ENCODE measurements at places on chromosomes 16 and 17. TPM values are rescaled to one million over a fixed set of nuclear protein-coding genes. Genes with fewer than 3 reads are reported as not detected.

- H3K4me3 ChIP-seq, result no peak overlapping the region
- no peaks in the 10 kb centered on the region for H3K27me3 ChIP-seq
- H3K36me3 ChIP-seq, result no peaks in the 10 kb centered on the region
- H3K27ac ChIP-seq, result no peak overlapping the region
Measured at GRCh38 chr17:537133-537532, 177.5 kb downstream of the VPS53 start.

DNA sequence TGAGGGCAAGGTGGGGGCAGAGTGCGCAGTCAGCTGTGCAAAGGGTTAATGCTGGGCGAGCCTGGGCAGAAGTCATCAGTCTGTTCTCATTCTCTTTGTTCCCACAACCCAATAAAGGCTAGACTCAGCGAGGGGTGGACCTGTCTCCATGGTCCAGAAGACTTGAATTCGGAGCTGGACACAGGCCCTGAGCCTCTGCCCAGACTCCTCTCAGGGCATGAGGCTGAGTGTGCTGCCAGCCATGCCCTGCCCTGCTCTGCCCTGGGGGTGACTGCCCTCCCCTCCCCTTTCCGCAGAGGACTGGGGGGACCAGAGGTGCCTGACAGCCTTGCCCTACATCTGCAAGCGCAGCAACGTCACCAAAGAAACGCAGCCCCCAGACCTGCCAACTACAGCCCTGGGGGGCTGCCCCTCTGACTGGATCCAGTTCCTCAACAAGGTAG lies 54.5 kb downstream of the MRC2 start:
- no peak overlapping the region for H3K4me3 ChIP-seq
- H3K27me3 ChIP-seq, result no peaks in the 10 kb centered on the region
- no peaks in the 10 kb centered on the region for H3K36me3 ChIP-seq

DNA sequence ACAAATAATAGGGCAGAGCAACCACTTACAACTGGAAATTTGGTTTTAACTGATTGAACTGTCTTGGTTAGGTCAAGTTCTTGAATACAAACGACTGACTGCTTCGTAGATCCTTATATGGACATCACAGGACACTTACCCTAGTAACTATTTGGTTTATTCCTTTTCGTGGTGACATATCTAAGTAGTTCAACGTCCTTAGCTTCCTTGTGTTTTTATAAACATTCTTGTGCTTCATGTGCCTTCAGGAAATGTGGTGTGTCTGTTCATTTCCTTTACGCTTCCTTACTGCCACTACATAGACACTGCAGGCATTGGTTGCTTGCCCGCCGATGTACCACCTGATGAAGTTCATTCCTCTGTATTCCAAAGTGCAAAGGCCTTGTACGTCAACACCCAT lies 59.3 kb downstream of the USP10 start:
- no peak for DNase-seq
- no peak overlapping the region for H3K27ac ChIP-seq
- H3K4me3 ChIP-seq, result no peak overlapping the region
- H3K27me3 ChIP-seq, result no peaks in the 10 kb centered on the region

DNA sequence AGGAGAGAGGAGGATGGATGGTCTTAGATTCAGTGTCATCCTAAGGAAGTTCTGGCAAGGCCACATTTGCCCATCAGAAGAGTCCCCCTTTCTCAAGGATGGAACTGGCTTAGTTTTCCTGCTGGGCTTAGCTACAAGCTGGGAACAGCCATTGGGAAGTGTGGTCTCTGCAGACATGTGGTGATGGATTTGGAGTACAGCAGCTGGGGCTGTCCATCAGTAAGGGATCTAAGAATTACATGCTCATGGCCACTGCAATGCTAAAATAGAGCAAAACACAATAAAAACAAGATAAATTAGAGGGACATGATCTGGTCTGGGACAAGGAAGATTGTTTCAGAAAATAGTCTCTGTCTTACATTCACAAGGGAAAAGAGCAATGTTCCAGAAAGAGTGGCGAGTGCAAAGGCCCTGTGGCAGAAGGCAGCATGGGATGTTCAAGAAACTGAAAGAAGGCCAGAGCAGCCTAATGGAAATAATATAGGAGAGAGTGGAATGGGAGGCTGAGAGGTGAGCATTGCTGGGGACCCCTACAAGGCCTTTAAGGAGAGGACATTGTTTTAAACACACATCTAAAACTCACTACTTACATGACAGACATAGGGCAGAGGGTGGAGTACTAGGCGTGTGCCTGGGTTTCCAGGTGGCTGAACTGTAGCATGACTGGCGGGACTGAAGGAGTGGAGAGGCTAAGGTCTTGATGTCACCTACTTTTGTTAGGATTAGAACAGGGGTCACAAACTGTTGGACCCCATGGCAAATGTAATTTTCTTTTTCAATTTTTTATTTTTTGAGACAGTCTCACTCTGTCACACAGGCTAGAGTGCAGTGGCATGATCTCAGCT lies 17.0 kb upstream of the TOX3 start:
- H3K4me1 ChIP-seq, result no peaks in the 10 kb centered on the region
- H3K4me3 ChIP-seq, result no peak overlapping the region
- H3K27me3 ChIP-seq, result no peaks in the 10 kb centered on the region
- peak overlapping the region; percentile 0 for H3K27ac ChIP-seq
- no peak for DNase-seq

GRCh38 chr16:88317613-88317965 lies 65.2 kb upstream of the ZNF469 start:
- no peak overlapping the region for H3K4me3 ChIP-seq
- no peaks in the 10 kb centered on the region for H3K4me1 ChIP-seq
- H3K36me3 ChIP-seq, result no peaks in the 10 kb centered on the region
- H3K27me3 ChIP-seq, result no peaks in the 10 kb centered on the region
- peak overlapping the region; percentile 15 for H3K27ac ChIP-seq

TAC4 gene
- not detected for total RNA-seq

OSGIN1 gene
- total RNA-seq, result 77.3 TPM
